ENCODE measurements at places on chromosomes 2 and 18.

GRCh38 chr2:42337356-42337820 is 23.6 kb downstream of the COX7A2L start:
- DNase-seq: no peak

GRCh38 chr2:236614551-236614950 is 44.9 kb downstream of the ACKR3 start:
- no peak for DNase-seq

GRCh38 chr18:75694292-75694691 is 266.8 kb upstream of the SMIM21 start:
- no peak for DNase-seq

DNA sequence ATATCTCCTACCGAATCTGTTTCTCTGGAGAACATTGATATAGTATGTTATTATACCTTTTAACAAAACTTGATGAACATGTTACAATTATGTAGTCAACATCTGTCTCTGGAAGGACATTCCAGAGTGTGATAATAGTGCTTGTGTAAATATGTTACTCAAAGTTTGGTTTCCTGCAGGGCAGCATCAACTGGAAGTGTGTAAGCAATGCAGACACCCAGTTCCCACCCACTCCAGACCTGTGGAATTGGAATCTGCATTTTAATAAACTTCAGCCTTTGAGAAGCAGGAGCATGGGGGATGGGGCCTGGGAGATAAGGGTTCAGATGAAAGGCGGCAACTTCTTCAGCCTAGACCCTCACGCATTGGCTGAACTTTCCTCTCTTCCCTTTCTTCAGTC is 398.9 kb downstream of the RND3 start:
- no peak for DNase-seq

GRCh38 chr2:189536830-189537229 is 43.8 kb downstream of the SLC40A1 start:
- no peak for DNase-seq

- DNase-seq: no peak
Measured at GRCh38 chr2:130375291-130376266, 19.7 kb downstream of the PTPN18 start.

GRCh38 chr2:219495531-219496122 is 3.1 kb upstream of the GMPPA start:
- peak; percentile 58 for DNase-seq

GRCh38 chr2:28590496-28591301 is 94.8 kb downstream of the PLB1 start:
- DNase-seq: no peak

GRCh38 chr2:233832869-233833311 is 21.4 kb downstream of the HJURP start:
- DNase-seq: no peak

- no peak for DNase-seq
Measured at GRCh38 chr2:120612931-120613330, 122.7 kb upstream of the GLI2 start.
